Left lung (tissue), 14 donors: ENCODE measurements at places on chromosomes 3 and 15. TPM values are rescaled to one million over a fixed set of nuclear protein-coding genes. Genes with fewer than 3 reads are reported as not detected.

MRAS gene
- 19.1 TPM for polyA plus RNA-seq

DPPA4 gene
- 4.1 TPM for polyA plus RNA-seq

- no peaks in the 10 kb centered on the region for H3K36me3 ChIP-seq
- no peak for DNase-seq
- no peaks in the 10 kb centered on the region for H3K4me1 ChIP-seq
- no peaks in the 10 kb centered on the region for H3K27me3 ChIP-seq
- no peak overlapping the region for H3K27ac ChIP-seq
- H3K4me3 ChIP-seq = no peak overlapping the region
Measured at GRCh38 chr3:18630295-18630694, 205.2 kb upstream of the SATB1 start.

DNA sequence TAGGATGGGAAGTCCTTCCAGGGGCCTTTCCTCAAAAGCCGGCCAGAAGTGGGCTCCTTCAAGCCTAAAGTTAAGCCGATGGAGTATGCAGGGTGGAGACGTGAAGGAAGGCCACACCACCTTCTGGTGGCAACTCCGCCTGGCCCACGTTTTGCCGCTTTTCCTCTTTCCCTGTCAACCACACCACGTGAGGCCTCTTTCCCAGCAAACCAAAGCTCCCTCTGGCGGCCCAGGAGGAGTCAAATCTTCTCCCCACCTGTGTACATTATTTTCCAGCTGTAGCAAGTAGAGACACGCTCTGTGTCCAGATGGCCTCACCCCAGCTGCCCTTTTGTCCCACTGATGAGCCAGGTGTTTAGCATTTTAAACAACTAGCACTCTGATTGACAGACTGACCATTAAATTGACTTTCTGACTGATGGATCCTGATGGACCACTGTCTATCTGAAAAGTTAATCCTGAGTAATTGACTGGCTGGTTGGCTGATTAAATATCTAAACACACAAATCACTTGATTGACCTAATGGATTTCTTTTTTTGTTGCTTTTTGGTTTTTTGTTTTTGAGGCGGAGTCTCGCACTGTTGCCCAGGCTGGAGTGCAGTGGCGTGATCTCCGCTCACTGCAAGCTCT lies 59.6 kb upstream of the ZBTB38 start:
- no peak for DNase-seq
- no peaks in the 10 kb centered on the region for H3K27me3 ChIP-seq
- H3K36me3 ChIP-seq = no peaks in the 10 kb centered on the region
- H3K27ac ChIP-seq = no peak overlapping the region
- peaks cover 5% of the 10 kb centered on the region for H3K4me1 ChIP-seq
- H3K4me3 ChIP-seq = no peak overlapping the region

GRCh38 chr3:4995500-4996053 lies 16.3 kb downstream of the BHLHE40 start:
- H3K4me3 ChIP-seq = no peak overlapping the region
- H3K27ac ChIP-seq = no peak overlapping the region
- no peak for DNase-seq
- H3K36me3 ChIP-seq = no peaks in the 10 kb centered on the region
- H3K27me3 ChIP-seq = no peaks in the 10 kb centered on the region

GOLGA6A gene
- 0.50 TPM for polyA plus RNA-seq

SCN5A gene
- polyA plus RNA-seq = 0.54 TPM

DNA sequence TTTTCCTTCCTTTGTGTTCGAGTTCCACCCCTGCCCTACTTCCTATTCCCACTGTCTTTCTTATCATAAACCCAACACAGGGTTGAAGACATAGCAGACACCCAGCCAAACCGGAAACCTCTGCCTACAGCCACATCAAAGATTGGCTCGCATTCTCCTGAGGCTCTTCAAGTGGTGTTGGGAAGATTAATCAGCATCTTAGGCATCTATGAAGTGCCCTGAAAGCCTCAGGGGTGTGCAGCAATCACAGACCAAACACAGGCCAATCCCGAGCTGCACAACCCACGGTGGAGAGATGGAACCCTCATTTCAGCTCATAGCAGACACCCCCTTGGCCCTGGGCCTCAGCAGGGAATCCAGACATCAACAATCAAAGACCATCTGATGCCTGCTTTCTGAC lies 255.9 kb downstream of the XXYLT1 start:
- H3K27ac ChIP-seq = no peak overlapping the region
- peak; percentile 15 for DNase-seq
- no peaks in the 10 kb centered on the region for H3K27me3 ChIP-seq
- no peak overlapping the region for H3K4me3 ChIP-seq

- no peaks in the 10 kb centered on the region for H3K36me3 ChIP-seq
- H3K27ac ChIP-seq = no peak overlapping the region
- no peaks in the 10 kb centered on the region for H3K4me1 ChIP-seq
- no peak for DNase-seq
- no peak overlapping the region for H3K4me3 ChIP-seq
Measured at GRCh38 chr15:86154705-86155104, 75.0 kb downstream of the AGBL1 start.

DNA sequence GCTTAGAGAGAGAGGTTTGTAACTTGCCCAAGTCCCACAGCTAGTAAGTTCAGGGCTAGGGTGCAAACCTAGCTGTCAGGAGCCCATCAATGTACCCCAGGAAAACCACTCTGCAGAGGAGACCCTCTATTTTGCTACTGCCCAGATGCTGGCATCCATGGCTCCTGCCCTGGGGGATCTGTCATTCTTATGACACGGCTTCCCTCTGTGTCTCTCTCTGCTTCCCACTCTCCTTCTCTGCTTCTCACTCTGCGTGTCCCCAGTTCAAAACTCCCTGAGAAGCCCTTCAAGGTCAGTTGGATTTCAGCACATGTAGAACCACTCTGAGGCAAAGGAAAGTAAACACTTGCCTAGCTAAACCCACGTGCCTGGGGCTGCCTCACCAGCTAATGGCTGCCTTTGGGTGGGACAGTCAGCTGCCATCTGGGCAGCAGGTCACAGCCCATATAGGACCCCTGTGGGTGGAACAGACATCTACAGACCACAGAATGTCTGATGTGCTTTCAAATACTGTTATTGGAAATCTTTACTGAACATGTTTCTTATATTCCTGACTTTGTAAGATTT lies 29.4 kb upstream of the SLCO2A1 start:
- no peaks in the 10 kb centered on the region for H3K27me3 ChIP-seq
- no peak overlapping the region for H3K27ac ChIP-seq
- H3K4me3 ChIP-seq = no peak overlapping the region
- peak; percentile 22 for DNase-seq
- H3K4me1 ChIP-seq = peaks cover 11% of the 10 kb centered on the region

DNA sequence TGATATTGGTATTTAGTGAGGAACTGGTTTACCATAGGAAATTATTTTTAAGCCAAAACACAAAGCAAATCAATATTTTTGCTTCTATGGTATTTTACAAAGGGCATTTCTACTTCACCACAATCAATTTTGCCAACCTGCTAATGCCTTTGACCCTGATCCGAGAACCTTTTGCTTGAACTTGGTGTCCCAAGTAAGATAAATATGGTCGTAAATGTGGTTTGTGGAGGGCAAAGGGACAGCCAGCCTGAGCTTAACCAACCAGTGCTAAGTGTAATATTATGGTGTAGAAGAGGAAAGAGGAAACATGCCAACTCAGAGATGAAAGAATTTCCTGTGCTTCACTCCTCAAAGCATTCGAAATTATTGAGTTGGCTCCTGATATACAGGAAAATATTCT lies 148.4 kb downstream of the C3orf38 start:
- no peaks in the 10 kb centered on the region for H3K36me3 ChIP-seq
- H3K4me1 ChIP-seq = no peaks in the 10 kb centered on the region
- H3K4me3 ChIP-seq = no peak overlapping the region
- no peak overlapping the region for H3K27ac ChIP-seq

DNA sequence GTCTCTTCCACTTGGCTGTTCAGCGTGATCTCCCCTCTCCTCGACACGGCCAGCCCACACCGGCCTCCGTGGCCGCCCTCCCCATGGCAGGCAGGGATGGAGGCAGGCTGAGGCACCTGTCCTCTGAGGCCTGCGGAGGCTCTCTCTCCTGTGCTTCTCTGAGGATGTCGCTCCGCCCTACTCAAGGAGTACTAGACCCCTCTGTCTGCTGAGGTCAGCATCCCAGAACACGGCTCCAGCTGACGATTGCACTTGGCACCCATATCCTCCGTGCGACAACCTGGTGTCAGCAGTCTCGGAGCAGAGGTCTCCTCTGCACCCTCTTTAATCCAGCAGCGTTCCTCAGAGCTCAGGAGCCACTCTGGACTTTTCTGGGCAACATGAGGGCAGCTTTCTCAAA lies 322.6 kb downstream of the OCA2 start:
- DNase-seq = no peak
- H3K27me3 ChIP-seq = no peaks in the 10 kb centered on the region
- H3K4me3 ChIP-seq = no peak overlapping the region
- H3K36me3 ChIP-seq = no peaks in the 10 kb centered on the region
- no peaks in the 10 kb centered on the region for H3K4me1 ChIP-seq

DNA sequence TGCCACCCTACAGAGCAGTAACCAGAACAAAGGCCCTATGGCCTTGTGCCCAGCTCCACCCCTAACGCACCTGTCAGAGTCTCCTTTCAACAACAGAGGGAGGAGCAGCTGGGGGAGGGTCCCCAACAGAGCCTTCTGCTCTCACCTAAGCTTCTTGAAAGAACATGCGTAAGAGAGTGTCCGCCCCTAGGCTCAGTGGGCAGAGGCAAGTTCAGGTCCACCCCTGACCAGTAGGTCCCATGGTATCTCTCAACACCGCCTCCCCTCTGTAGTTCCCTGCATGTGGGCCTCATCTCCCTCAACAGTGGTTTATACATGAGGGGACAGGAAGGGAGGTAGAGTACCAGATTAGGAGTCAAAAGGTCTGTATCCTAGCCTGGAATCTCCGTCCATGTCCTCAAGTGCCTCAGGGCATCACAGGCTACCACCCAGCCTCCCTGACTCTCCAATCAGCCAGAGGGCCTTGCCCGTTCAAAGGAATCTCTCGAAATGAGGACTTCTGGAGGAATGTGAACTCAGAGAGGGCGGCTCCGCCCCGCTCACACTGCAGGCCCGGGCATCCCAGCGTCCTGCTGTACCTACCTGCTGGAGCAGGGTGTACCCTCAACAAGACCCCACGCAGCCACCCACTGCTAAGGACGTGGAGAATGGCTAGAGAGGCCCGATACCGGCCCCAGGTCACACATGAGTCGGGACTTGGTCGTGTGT lies 680 bp downstream of the POC1A start:
- no peaks in the 10 kb centered on the region for H3K27me3 ChIP-seq
- peak overlapping the region; percentile 87 for H3K4me3 ChIP-seq
- DNase-seq = peak; percentile 75
- H3K27ac ChIP-seq = peak overlapping the region; percentile 84

KNG1 gene
- polyA plus RNA-seq = 1.2 TPM

FOXL2 gene
- polyA plus RNA-seq = not detected

- H3K36me3 ChIP-seq = no peaks in the 10 kb centered on the region
- DNase-seq = no peak
- H3K27me3 ChIP-seq = no peaks in the 10 kb centered on the region
- H3K27ac ChIP-seq = no peak overlapping the region
- no peak overlapping the region for H3K4me3 ChIP-seq
- no peaks in the 10 kb centered on the region for H3K4me1 ChIP-seq
Measured at GRCh38 chr15:91282486-91282885, 182.4 kb downstream of the SV2B start.

DNA sequence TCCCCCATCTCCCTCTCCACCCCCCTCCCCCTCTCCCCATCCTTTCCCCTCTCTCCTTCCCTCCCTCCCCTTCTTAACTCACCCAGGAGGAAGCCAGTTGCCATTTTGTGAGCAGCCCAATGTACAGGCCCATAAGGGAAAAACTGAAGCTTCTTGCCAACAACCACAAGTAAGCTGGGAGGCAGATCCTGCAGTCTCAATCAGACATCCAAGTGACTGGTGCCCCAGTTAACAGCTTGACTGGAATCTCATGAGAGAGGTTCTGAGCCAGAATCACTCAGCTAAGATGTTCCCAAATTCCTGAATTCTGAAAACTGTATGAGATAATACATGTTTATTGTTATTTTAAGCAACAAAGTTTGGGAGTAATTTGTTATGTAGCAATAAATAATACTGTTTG lies 90.7 kb downstream of the C3orf70 start:
- no peak for DNase-seq
- H3K27ac ChIP-seq = no peak overlapping the region

GRCh38 chr3:168250415-168250861 lies 154.7 kb upstream of the GOLIM4 start:
- H3K27me3 ChIP-seq = peaks cover 50% of the 10 kb centered on the region
- H3K4me3 ChIP-seq = peak overlapping the region; percentile 50
- H3K36me3 ChIP-seq = no peaks in the 10 kb centered on the region
- H3K4me1 ChIP-seq = peaks cover 23% of the 10 kb centered on the region

GRCh38 chr15:82571722-82572222 lies 31.5 kb upstream of the RPS17 start:
- H3K36me3 ChIP-seq = no peaks in the 10 kb centered on the region
- no peak overlapping the region for H3K27ac ChIP-seq
- H3K4me3 ChIP-seq = peak overlapping the region; percentile 7
- H3K27me3 ChIP-seq = peaks cover 32% of the 10 kb centered on the region

DNA sequence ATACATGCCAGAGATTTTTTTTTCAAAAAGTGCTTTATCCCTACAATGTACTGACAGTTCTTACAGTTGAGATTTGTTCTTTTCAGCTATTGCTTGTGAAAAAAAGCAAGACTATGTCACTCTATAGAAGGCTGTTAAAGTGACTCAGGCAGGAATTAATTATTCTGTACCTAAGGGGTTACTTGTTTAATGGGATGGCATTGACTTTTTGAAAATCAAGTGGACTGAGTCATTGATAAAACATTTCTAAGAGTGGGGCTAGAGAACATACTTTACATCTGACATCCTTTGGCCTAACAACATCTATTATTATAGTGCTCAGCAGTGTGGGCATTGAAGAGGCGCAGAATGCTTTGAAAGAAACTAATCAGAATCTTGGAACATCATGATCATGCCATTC lies 34.3 kb downstream of the INTS14 start:
- no peaks in the 10 kb centered on the region for H3K4me1 ChIP-seq
- no peak overlapping the region for H3K4me3 ChIP-seq

DNA sequence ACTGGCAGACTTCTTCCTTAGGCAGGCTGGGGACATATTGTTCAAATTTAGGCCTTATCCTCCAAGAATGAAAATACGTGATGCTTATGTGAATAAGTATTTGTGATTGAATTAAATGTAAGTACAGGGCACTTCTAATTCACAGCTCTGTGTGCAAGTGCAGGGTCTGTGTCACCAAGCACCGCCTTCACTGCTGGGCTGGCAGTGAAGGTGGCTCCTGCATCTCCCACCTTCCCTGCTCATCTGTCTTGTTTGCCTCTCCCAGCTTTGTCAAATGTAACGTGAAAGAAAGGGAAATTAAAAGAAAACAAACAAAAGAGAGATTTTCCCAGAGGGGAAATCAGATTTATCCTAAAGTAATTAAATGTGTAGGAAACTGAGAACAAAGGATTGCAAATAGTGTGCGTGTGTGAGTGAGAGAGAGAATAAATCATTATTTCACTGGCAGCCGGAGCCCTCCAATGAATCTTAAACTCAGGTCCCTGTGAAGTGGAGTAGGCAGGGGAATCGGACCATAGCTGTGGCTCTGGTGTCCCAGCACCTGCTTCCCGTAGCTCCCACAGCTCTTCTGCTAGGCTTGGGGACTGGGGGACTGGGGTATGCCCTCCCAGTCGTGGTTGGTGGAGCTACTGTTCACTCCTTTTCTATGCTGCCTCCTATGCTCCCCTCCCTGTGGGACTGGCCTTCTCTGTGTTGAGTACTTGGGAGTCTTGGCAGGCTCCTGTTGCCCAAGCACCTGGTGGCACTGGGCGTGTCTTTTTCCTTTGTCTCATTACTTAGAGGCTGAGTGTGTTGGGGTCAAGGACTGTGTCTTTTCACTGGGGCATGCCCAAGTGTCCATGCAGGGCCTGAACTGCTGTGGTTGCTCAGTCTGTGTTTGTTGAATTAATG lies 222.2 kb downstream of the EPHB1 start:
- no peak overlapping the region for H3K27ac ChIP-seq
- peak; percentile 5 for DNase-seq
- no peaks in the 10 kb centered on the region for H3K36me3 ChIP-seq
- no peak overlapping the region for H3K4me3 ChIP-seq
- H3K27me3 ChIP-seq = no peaks in the 10 kb centered on the region
